T-helper 2 cell treated with Interferon-gamma antibody and Interleukin-4, amounts not matched to agents 5 μg/mL and 100 μg/mL, for 36 hours (primary cell): ENCODE measurements at places on chromosomes 16 and 17.

GRCh38 chr17:22217135-22217534, 524.8 kb downstream of the KCNJ18 start:
- DNase-seq = no peak

- no peak for DNase-seq
These were observed 8.9 kb downstream of the DRC7 start for GRCh38 chr16:57703416-57704010.

GRCh38 chr16:85762970-85763369, 12.1 kb upstream of the C16orf74 start:
- DNase-seq = no peak

- DNase-seq = peak; percentile 58
These were observed 500 bp downstream of the MAF start for GRCh38 chr16:79599837-79600637.

DNA sequence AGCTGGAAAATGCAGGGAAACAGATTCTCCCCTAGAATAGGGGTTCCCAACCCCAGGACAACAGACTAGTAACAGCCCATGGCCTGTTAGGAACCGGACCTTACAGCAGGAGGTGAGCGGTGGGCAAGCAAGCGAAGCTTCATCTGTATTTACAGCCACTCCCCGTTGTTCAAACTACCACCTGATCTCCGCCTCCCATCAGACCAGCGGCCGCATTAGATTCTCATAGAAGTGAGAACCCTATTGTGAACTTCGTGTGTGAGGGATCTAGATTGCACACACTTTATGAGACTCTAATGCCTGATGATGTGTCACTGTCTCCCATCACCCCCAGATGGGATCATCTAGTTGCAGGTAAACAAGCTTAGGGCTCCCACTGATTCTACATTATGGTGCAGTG, 3.5 kb downstream of the CD300LB start:
- DNase-seq = no peak

DNA sequence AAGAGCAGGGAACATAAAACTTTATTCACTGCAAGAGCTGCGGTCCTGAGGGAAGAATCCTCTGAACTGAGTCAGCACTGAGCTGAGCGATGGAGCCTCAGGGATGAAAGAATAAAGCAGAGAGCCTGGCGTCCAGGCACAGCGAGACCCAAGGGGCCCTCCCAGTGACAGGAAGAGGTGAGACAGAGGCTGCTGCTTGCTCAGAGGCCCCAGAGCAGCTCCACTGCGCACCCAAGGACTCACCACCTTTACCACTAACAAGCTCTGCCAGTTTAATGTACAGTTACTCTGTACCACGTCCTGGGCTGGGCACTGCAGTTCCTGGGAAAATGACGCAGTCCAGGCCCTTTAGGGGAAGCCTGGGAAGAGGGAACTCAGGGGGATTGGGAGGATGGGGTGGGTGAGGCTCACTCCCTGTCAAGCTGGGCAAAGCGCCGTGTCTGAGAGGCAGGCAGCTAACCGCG, 5.6 kb downstream of the GFAP start:
- DNase-seq = no peak

DNA sequence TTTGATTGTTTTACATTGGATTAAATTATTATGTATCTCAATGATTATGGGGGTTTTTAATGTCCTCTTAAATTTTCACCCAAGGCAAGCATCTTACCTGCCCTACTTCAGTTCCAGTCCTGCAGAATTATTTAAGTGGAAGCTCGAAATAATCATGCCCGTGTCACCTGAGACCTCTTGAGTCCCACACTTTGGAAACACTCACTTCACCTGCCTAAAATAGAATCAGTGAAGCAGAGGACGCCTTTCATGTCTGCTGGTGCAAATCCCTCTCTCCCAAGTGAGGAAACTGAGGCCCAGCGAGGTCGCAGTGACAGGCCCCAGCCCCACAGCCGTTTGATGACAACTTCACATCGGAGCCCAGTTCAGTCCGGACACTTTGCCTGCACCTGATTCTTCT, 284.6 kb downstream of the C16orf95 start:
- DNase-seq = no peak

DNA sequence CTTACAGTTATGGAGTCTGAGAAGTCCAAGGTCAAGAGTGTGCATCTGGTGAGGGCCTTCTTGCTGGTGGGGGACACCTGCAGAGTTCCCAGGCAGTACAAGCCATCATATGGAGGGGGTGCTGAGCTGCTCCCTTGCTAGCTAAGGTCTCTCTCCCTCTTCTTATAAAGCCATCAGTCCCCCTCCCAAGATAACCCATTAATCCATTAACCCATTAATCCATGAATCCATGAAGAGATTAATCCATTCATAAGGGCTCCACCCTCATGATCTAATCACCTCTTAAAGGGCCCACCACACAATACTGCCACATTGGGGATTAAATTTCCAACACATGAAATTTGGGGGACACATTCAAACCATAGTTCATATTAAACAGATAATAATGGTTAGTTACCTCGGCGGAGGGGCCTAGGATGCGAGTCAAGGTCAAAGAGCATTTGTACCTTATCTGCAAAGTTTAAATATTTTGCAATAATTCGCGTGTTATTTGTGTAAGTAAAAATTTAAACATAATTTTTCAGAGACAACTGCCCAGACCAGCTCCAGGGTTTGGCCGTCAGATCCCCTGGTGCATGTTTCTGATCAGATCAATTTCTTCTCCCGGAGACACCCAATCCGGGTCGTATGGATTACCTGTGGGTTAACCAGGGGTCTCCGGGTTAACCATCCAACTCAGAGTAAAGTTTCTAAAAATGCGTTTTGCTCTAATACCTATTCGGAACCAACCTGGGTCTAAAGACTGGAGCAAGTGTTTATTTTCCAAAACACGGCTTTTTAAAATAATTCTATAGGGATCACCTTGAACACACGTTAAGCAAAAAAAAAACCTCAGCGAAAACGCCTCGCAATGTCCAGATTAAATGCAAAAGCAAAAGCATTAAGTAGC, 740 bp upstream of the POLR3E start:
- no peak for DNase-seq

DNA sequence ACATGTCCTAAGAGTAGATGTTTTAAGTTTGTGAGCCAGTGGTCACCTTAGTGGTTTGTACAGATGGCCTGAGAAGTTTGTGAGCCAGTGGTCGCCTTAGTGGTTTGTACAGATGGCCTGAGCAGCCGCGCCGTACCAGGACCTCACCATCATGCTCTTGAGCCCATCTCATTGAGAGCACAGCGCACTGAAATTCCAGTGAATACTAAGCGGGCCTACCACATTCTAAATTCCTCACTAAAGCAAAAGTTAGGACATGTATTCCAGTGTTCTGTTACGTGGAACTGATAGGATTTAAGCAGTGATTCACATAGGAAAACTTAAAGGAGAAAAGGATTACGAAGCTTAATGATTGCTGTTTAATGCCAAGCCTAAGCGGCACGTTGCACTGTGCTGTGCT, 3.9 kb downstream of the USP10 start:
- no peak for DNase-seq

- DNase-seq = no peak
These were observed at the start of gene C17orf50 for GRCh38 chr17:35760587-35760986. TSS of gene C17orf50 (plus strand) at chr17:35760887. CDS start at chr17:35760942, 55 bp downstream.

- no peak for DNase-seq
These were observed 24.1 kb downstream of the CALCOCO2 start for GRCh38 chr17:48854774-48855476.

- no peak for DNase-seq
These were observed 33.8 kb downstream of the DEF8 start for GRCh38 chr16:89982318-89982717.

GRCh38 chr17:58665946-58666857, 25.6 kb downstream of the TEX14 start:
- no peak for DNase-seq

- no peak for DNase-seq
These were observed 18.3 kb downstream of the ITGAX start for GRCh38 chr16:31373235-31373634.

GRCh38 chr17:4678448-4679026, 25.4 kb downstream of the PELP1 start:
- DNase-seq = peak; percentile 66

GRCh38 chr17:20066253-20066652, 57.1 kb downstream of the SPECC1 start:
- DNase-seq = no peak

DNA sequence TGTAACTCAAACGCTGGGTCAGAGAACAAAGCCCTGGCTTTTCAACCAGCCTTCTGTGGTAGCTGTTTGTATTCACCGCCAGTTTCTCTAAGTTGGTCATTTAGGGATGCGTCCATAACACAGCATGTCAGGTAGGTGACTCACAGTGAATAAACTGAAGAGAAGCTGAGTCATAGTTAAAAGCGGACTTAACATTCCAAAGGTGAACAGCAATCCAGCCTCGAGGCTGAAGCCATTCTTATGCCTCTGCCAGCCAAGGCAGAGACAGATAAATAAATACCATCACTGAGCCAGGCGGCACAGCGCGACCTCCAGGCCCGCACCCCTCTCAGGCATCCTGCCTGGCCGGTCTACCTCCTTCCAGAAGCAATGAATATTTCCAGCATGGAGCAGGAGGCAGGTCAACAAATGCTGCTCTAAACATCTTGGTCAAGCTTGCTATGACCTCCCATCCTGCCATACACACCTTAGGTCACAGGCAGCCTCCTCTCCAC, 12.4 kb upstream of the CACNG4 start:
- DNase-seq = no peak

GRCh38 chr17:62336527-62336926, 43.8 kb upstream of the EFCAB3 start:
- no peak for DNase-seq

DNA sequence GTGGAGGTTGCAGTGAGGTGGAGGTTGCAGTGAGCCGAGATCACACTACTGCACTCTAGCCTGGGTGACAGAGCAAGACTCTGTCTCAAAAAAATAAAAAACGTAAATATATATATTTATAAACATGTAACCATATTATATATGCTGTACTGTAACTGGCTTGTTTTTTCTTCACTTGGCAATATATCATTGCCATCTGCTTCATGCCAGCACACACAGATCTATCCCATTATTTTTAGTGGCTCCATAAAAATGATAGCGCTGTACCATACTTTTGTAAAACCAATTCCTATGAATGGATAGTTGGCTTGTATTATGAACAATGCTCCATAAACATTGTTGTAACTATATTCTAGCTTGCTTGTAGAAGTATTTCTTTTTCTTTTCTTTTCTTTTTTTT, 49.5 kb downstream of the GPRC5B start:
- DNase-seq = no peak

GRCh38 chr16:89037261-89038152, 56.1 kb upstream of the ACSF3 start:
- peak; percentile 25 for DNase-seq

GRCh38 chr17:37713028-37713431, 31.8 kb downstream of the HNF1B start:
- DNase-seq = no peak
